ENCODE measurements at places on chromosomes 5 and 9.

DNA sequence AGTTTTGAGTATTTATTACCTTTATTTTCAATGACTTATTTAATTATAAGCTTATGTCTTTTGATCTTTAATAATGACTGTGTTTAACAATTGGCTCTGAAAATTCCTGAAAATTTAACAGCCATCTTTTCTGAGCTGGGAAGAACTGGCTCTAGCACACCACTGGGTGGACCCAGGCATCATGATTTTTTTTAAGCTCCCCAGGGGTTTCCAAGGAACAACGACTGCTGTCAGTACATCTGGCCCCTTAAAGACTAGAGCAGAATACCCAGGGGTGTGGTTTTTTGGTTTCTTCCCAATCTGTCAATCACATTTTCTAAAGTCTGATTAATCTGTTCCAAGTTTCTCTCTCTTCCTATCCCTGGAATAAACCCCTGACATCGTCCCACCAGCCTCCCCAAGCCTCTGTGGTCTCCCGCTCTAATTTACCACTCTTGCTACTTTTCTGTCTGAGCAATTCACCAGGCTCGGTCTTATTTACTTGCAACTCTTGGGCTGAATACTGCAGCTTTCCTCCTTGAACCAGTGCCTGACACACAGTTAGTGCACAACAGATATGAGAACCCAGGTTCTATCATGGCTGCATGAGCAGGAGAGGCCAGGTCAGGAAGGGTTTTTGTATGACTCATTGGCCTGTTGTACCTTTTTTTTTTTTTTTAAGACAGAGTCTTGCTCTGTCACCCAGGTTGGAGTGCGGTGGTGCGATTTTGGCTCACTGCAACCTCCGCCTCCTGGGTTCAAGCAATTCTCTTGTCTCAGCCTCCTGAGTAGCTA lies 321.9 kb downstream of the ZSWIM6 start:
- no peak for DNase-seq

DNA sequence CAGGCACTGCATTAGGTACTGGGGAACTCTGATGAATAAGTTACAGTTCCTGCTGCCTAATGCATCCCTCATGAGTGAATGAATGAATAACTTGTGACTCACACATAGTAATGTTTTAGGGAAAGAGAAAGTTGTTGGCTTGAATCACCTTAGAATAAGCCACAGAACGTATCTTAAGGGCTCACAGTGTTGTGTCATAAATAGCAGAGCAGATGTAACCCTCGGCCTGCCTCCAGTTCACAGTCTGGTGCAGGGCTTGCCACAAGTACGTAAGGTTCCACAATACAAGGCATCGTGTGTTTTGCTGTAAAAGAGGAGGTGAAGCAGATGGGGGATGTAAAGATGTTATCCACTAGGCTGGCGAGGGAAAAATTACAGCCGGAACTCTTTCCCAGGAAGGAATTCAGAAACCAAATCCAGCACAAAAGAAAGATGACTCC lies 218.7 kb downstream of the TRPM3 start:
- no peak for DNase-seq

DNA sequence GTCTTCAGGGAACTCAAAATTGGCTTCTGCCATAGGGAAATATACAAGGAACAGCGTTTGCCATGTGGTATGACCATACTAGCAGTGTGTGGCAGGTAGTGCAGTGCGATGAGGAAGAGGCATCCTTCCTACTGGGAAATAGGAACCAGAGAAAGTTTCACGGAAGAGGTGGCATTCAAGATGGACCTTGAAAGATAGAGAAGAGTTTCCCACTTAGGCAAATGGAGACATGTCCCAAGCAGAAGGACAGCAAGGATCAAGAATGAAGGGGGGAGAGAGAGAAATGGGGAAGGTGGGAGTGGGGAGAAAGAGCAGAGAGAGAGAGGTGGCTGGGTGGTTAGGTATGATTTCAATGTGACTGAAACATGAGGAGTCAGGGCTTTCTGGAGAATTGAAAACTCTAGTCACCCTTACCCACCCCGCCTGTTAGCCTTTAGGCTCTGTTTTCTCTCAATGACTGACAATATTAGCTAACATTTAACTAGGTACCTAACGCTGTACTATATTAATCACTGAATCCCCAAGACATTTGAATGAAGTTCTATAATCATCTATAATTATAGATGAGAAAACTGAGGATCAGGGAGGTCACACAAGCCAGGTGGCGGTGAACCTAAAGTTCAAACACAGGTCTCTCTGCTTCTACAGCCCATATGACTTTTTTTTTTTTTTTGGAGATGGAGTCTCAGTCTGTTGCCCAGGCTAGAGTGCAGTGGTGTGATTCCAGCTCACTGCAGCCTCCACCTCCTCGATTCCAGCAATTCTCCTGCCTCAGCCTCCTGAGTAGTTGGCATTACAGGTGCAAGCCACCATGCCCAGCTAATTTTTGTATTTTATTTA lies 171.3 kb downstream of the NR3C1 start:
- no peak for DNase-seq

GRCh38 chr9:6034954-6035353 lies 19.5 kb upstream of the RANBP6 start:
- DNase-seq, result no peak

- no peak for DNase-seq
Observed at GRCh38 chr5:148684528-148684927, 30.2 kb upstream of the HTR4 start.

GRCh38 chr5:88899096-88899737 lies 16.2 kb upstream of the MEF2C start:
- no peak for DNase-seq

GRCh38 chr9:83906144-83906543 lies 15.1 kb downstream of the KIF27 start:
- DNase-seq, result no peak

DNA sequence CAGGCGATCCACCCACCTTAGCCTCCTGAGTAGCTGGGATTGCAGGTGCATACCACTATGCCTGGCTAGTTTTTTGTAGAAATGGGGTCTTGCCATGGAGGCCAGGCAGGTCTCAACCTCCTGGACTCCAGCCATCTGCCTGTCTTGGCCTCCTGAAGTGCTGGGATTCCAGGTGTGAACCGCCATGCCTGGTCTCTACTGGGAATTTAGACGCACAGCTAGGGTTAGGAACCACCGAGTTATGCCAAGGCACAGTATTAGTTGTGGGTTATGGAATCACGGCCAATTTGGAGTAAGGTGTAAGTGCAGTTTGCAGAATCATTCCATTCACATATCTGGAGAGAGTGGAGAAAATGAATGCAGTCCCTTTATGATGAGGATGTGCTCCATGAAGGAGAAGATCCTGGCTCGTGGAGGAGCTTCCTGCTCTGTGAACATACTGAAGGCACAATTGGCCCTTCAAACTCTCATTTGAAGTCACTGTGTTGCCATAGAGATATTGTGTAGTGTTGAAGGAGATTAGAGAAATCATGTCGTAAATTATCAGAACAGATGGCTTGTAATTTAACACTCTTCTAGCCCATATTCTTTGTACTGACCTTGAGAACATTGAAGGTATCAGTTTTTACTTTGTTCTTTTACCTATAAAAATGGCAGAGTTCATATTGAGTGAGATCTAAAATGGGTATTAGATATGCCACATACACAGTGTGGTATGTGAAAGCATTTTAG lies 18.8 kb downstream of the TRIO start:
- DNase-seq, result no peak

- DNase-seq, result no peak
Observed at GRCh38 chr9:92682269-92682668, 12.3 kb upstream of the IPPK start.

DNA sequence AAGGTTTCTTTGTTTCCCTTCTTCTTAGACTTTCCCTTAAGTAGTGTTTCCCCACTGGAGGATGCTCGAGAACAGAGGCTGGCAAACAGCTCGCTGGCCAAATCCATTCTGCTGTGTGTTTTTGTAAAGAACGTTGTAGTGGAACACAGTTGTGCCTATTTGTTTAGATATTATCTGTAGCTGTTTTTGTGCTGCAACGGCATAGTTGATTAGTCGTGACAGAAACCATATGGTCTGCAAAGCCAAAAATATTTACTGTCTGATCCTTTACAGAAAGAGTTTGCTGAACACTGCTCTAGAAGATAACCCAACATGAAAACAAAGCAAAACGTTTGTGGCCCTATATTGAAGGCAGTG lies 47.0 kb upstream of the EGFLAM start:
- no peak for DNase-seq

DNA sequence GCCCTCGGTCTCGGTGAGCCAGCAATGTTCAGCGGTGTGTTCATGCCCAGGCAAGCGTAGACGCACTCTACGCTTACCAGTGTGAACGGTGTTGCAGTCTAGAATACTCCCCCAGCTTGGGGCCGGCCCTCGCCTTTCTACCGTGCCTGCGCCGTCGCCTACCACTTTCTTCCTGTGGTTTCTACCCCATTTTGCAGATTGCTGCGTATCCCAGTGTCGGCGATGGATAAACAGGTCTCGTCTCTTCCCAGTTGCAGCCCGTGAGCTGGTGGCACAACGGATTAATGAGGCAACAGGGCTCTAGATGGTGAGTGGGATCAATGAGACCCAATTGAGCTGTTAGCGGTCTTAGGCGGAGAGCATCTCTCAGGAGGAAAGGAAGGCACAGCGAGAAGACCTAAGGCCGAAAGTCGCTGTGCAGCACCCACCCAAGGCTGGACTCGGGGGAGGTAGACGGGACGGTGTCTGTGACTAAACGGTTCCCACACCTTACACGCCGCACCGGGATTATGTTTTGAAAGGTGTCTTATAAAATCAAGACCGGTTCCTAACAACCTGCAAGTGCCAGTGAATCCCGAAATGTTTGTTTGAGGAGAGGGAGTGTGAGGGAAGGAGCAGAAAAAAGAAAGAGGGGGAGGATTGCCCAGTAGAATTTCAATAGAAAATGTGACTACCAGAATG lies 5.8 kb downstream of the OTP start:
- no peak for DNase-seq

DNA sequence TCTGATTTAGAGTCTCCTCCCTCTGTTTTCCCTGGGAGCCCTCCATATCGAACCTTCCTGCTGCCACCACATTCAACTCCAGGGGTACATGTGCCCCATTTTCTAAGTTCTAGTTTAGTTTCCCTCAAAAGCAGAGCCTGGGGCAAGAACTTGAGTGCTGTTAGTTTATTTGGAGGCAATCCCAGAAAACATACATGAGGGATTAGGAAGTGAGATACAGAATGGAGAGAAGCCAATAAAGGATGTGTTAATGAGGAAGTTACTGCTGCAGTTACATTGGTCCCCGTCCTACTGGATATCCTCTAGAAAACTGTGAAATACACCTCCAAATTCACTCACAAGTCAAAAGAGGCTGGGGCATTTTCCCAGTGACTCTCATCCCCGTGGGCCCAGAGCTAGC lies 159.4 kb upstream of the SMARCA2 start:
- DNase-seq, result no peak

GRCh38 chr9:36738318-36738976 lies 165.8 kb downstream of the MELK start:
- no peak for DNase-seq

All from RWPE2 (cell line).